Putamen (tissue), 1 donor: ENCODE measurements at places on chromosomes 3 and 15.

DNA sequence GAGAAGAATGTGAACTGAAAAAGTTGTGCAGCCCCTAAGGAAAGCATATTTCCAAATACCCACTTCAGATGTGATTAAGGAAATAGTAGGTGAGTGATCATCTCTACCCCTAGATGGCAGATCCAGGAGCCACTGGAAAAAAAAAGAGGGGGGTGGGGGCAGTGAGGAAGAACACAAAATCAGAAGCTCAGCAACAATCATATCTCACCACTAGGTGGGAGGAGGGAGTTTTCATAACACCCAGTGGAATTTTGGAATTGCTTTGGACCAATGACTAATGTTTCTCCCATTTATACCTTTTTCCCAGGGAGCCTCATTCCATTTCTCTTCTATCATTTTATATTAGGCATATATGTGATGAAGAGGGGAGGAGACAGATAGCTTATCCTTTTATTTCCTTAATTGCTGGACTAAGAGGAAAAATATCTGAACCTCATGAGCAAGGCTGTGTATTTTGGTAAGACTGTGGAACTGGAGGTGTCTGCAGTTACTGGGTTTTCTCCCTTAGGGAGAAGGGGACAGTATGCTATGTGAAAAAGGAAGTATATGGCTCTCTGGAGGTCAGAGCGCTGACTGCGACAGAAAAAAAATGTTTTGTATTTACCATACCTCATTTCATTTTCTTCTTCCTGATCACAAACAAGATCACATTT lies 363.4 kb downstream of the GAP43 start:
- no peak for DNase-seq

DNA sequence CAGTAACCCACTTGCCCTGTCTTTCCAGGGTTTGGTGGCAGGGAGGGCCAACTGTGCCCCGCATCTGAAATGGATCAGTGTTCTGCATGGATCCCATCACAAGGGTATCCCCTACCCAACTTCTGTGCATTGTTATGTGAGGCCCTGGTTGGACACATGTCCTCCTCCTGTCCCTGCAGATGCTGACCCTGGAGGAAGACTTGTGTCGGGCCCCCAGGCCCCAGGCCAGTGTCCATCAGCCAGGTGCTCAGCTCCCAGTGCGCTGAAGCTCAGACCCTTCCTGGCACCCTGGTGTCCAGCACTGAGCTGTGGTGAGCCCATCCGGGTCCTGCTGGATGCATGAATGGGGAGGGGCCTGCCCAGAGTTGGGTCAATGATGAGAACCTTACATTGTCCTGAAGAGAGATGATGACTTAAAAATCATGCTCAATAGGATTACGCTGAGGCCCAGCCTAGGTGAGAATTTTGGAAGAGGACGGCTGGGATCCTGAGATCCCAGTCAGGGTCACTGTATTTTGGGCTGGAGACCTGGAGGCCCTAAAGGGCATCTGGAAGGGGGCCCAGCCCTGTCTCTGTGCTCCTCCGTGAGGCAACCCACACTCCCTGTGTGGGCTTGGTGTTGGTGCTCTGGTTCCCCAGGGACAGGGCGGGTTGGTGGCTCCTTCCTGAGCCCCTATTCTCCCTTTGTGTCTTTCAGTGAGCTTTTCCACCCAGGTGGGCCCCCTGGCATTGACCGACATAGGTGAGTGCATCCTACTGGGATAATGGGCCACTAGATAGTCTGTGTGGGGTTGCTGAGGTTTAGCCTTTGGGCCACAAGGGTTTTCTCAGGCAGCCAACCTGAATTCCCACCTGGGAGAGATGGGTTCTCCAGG lies 199.1 kb downstream of the UBE3A start:
- no peak for DNase-seq

GRCh38 chr15:101170568-101171350 lies 81.1 kb downstream of the CHSY1 start:
- no peak for DNase-seq

DNA sequence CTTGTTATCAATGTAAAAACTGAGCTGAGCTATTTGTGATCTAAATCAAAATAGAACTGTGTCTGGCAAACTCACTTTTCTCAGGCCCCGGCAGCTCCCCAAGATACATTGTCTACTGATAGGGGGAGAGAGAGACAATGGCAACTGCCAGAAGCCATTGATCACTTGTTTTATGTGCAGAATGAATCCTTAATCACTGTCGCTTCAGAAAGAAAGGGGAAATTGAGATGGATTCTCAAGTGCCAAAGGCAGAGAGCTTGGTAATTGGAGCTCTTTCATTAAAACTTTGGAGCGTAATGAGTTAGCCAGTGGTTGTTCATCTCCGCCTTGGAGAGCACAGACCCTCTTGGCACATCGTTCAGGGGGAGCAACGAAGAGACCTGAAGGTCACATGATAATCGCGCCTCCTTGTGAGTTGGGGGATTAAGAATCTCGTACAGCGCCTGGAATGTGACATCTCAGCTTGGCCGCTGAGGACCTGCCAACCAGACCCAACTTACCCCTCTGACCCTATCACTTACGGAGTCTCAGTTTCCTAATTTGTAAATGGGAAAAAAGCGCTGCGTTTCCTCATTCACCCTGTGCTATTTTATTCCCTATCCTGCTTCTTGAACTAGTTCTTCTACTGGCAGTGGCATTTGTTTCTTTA lies 252.8 kb downstream of the VPS13C start:
- DNase-seq: no peak

DNA sequence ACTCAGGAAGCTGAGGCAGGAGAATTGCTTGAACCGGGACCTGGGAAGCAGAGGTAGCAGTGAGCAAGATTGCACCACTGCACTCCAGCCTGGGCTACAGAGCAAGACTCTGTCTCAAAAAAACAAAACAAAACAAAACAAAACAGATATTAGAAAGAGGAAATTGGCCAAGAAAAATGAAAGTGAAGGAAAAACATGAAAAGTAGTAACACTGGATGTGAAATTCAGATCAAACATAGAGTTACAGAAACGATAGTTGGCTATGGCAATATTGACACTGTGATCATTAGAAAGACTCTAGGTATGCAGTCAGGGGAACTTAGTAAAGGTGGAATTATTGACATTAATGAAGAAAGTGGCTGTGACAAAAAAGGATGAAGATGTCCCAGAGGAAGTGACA lies 13.2 kb upstream of the TIPARP start:
- no peak for DNase-seq

DNA sequence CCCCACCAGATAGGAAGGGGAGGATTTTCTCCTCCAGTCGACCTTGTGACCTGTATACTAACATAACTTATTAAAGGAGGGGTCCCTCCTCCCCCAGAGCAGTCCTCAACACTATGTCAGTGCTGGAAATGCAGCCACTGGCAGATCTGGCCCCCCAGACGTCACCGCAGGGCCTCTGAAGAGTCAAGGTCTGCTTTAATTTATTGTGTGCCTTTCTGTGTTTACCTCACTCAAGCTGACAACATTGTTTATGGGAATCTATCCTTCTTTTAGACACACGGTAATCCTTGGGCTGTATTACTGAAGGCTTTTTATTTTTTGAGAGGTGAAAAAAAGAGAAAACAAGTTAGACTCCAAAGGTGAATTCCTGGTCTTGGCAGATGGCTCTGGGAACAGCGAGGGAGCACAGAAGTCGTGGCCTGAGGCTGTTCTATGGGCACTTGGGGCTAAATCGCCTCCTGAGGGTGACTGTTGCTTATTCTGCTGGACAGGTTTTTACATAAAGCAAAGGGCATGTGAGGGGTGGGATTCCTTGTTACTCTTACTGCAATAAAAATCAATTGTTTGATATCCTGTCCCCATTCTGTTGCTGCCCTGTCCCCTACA lies 13.5 kb upstream of the NR2C2 start:
- no peak for DNase-seq

DNA sequence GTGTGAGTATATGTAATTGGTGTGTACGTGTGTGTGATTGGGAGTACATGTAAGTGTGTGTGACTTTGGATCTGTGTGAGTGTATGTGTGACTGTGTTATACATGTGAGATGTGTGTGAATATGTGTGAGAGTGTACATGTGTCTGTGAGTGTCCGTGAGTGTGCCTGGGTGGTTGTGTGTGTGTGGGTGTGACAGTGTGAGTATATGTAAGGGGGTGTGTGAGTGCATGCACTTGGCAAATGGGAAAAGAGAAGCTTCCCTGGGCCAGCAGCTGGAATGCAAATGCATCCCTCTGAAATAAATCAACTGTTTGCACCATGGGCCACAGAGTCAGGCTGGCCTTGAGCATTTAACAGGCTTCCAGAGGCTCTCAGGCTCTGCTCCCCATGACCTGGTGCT lies 63.6 kb downstream of the MINAR1 start:
- no peak for DNase-seq

- DNase-seq: no peak
Observed at GRCh38 chr3:11211531-11212298, 57.4 kb downstream of the HRH1 start.

DNA sequence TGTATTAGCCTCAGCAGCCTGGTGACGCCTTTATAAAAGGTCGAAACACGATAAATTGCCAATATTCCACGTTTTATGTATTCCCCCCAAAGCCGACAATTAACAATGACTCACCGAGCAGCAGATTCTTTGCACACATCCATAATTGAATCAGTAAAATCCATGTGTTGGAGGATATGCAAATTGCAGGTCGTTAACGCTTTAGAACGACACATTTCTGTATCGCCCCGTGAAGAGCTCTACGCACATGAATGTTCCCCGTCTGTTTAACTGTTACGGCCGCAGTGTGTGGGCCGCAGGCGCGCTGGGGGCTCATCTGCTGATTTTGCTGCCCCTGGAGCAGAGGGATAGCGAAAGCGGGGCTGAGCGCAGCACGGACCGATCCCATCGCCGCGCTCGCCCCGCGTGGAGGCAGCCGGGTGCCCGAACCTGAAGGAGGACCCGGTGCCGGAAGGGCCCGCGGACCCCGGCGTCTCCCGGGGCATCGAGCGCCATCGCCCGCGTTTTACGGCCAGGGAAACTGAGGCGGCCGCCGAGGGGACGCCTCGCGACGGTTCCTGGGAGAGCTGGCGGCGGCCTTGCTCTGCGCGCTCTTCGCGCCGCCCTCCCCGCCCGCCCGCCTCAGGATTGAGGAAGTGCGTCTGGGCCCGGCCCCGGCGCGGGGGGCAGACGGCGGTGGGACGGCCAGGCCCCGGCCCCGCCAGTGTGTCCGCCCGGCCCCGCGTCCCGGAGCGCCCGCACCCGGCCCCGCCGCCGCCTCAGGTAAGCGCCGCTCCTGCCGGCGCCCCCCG lies at the start of gene LRRK1:
Gene LRRK1, plus strand, starts transcription at position 668 of the 791 bp plus-strand sequence. CDS start 5,276 bp downstream, outside the sequence.
- no peak for DNase-seq

GRCh38 chr15:89641053-89641452 lies 14.2 kb downstream of the KIF7 start:
- DNase-seq: no peak

DNA sequence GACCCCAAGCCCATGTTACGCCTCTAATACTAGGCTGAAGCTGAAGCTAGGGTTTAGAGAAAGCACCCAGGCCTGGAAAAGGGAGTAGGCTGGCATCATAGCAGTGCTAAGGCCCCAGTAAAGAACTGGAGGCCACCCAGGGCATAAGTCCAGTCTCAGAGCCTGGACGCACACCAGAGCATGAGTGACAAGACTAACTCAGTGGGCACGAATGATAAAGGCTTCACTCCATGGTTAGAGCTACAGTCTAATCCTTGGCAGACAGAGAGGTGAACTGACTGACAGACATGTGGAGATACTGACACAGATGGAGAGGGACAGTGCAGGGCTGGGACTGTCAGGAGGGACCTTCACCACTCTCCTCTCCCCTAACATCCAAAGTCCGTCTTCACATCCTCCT lies 139.8 kb downstream of the KCNMB2 start:
- no peak for DNase-seq

DNA sequence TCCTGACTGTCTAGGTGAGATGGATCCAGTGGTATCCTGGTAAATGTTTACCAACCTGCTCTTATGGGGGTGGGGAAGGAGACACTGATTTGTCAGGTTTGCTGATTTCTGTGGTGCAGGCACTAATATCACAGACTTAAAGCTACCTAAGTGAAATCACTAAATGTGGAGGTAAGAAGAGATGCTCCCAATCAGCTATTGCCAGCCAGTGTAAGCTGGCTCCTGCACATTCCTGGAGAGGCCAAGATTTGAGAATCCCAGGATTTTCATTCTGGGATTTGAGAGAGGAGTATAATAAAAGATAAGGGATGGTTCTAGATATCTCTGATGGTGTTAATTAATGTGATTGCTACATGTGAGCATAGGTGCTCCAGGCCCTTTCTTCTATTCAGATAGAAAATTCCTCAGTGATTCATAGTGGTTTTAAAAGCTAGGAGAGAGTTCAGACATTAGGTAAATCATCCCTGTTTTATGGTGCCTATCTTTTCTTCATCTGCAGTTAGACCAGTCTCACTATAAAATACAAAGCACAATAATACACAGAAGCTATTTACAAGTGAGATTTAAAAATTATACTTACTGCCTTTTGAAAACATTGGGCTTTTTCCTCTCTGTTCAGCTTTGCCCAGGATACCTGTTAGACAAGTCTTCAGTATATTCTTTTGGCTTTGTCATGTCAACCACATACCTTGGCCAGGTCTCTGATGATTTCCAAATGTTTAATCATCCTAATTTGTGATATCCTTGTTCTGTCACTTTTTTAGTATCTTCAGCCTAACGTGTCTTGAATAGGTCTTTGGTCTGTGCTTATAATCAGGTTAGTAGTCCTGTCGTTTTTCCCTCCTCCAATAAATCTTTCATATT lies 90.9 kb downstream of the MBNL1 start:
- DNase-seq: no peak

- no peak for DNase-seq
Observed at GRCh38 chr15:84656972-84657371, 1.0 kb downstream of the NMB start.

GRCh38 chr3:127247292-127247691 lies 40.6 kb downstream of the PRR20G start:
- no peak for DNase-seq

DNA sequence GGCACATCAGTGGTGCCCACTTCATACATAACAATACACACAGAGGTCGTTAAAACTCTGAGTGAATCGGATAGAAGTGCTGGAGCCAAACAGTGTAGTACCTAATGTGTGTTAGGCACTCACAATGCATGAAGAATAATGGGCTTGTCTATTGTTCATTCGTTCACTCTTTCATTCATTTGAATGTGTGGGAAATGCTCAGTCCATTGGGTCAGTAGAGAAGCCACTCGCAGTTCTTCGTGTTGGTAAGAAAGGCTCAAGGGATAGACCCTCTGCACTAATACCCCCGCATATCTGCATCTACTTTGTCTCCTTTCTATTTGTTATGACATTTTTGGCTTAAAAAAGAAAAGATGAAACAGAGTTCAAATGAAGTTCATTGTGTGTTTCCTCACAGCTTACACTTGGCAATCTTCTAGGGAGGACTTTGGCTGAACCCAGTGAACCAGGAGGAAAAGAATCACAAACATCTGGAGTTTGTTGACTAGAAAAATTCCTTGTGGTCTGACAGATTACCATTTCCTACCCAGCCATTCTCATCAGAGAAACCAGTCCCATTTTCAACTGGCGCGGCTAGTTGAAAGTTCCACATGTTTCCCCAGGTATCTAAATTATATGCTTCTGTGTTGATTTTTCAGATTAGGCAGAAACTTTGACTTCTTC lies 32.8 kb upstream of the MFSD1 start:
- no peak for DNase-seq

DNA sequence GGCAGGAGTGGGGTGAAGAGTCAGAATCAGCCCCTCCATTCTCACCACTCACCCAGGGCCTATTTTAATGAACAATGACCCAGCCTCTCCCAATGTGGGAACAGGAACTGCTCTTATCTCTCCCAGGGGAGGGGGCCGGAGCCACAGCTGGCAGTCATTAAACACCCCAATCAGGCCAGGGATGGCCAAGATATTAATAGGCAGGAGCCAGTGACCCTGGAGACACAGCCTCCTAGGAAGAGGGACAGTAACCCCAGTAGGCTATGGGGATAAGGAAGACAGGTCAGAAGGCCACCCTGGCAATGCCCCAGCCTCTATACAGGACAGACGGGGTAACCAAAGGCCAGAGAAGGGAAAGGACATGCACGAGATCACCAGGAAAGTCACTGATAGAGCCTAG lies 38.6 kb downstream of the VIPR1 start:
- DNase-seq: no peak
